Muscle of arm (tissue), 14 donors: ENCODE measurements at places on chromosomes 6 and 20. TPM values are rescaled to one million over a fixed set of nuclear protein-coding genes. Genes with fewer than 3 reads are reported as not detected.

DNA sequence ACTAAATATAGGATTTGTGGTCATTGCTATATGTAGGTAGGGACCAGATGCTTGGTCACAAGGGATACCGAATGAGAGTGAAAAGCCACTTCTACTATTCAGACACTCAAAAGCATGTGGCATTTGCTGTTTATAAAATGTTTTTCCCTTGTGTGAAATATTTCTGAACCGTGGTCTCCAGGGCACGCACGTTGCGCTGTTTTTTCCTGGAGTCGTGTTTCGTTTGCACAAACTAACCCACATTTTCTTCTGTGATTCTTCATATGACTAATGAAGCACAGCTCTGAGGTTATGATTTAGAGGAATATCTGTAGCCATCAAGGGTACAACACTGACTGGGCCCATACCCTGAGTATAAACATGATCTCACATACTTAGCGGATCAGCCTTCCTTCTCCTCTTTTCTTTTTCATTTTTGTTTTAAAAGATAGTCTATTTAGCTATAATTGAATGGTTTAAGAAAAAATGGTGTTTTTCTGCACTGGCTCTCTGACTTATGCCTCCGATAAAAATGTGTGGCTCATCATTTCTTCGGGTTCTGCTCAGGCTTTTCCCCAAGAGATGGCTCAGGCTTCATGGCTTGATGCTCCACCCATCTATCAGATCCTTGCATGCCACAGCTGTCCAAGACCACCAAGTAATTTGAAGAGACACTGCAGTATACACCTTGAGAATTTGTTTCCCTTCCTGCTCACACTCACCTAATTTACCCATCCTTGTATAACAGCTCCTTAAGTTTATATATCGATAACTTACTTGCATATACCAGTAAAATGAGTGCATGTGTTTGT, 59.9 kb upstream of the HBS1L start:
- DNase-seq, result no peak

DNA sequence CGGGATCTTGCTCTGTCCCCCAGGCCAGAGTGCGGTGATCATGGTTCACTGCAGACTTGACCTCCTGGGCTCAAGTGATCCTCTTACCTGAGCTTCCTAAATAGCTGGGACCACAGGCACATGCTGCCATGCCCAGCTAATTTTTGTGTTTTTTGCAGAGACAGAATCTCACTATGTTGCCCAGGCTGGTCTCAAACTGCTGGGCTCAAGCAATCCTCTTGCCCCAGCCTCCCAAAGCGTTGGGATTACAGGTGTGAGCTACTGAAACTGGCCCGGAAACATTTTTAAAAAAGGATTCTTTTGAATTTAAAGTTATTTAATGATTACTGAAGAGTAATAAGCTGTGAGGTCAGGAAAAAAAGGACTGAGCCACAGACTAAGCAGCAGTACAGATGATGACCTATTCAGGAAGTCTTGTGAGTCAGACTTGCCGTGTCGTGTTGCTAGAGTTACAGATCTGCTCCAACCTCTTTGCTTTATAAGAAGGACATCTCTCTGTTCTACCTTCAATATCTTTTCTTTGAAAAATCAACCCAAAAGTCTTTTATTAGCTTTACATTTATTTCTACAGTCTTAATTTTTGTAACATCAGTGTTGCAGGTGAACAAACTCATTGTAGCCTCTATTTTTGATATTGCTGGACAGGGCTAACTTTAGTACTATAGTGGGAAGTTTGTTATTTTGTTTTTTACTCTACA, 108.7 kb downstream of the NCOA3 start:
- peak; percentile 52 for DNase-seq

DNA sequence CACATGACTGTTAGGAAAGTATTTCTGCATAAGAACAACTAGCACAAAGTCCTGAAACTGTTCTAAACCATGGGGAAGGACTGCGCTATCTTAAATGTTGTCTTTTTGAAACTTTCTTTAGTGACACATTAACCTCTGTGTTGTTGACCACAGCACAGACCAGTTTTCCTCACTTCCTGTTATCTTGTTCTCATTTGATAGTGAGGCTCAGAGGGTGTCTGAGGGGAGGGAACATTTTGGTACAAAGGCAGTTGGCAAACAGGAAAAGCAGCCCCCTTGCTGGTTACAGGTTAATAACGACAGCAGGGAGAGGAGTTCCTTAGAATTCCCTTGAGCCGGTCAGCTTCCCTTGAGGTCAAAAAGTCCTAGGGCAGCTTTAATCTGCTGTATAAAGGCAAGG, 143.5 kb upstream of the BMP2 start:
- DNase-seq, result no peak

DNA sequence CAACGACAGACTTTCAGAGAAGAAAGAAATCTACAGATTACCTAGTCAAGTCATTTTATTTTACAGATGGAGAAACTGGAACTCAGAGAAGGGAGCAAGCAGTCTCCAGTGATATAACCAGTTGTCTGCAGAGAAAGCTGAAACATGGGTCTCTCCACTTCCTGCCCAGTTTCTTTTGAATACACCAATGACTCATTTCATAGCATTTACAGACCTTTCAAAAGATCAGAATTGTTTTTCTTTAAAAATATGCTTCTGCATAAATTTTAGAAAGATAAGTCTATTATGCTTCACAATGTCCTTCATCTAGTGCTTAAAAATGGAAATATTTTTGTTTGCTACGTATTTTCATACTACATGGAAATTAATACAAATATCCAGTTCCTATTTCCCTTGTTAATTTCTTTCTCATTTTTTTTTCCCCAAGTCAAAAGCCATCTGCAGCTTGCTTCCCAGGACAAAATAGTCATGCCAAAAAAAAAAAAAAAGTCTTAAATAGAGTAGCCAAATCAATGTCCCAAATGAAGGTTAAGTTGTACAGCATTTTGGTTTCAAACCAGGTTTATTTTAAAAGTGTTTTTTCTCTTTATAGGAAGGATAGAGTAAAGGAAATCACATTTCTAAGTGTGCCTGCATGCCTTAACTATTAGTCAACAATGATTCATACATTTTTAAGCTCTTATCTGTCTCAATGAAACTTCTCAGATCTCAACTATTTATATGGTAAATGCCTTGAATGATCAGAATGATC, 36.9 kb downstream of the ARHGAP18 start:
- peak; percentile 58 for DNase-seq

DNA sequence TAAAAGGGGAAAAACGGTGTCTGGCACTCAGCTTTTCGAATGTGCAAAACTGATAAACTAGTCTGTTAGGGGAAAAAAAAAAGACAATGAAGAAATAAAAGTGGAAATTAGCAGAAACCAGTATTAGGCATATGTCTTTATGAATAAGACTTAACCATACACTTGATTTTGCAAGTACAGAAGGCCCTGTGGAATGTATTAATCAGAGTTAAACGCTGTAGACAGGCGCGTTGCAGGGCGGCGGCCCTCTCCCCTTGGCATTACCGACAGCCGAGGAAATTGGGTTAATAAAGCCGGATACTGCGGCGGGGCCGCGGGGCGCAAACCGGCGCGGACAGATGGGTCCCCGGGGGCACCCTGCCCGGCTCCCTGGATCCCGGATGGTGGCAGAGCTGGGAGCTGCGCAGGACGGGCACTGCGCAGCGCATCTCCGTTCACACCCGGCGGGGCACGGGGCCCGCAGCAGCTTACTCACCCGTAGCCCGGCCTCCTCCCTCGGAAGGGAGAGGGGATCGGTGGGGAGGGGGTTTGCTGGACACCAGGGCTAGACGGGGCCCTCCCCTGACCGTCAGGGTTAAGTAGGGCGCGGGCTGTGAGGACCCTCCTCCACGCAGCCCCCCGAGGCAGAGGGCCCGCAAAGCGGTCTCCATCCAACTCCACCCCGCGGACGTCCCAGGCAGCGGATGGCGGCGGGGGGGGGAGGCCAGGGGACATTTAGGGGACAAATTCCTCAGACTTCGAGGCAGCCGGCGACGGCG, 2.0 kb downstream of the BHLHE23 start:
- DNase-seq, result no peak

DNA sequence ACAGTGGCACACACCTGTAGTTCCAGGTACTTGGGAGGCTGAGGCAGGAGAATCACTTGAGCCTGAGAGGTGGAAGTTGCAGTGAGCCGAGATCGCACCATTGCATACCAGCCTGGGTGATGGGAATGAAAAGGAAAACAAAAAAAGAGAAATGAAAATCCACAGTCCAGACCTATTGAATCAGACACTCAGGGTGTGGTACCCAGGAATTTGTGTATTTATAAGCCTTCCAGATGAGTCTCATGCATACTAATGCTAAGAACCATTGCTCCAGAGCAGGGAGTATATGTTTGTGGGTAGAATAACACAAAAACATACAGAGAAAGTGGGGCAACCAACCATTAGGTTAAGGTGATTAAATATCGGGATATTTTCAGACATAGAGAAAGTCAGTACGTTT, 36.1 kb upstream of the PLCB4 start:
- DNase-seq, result no peak

DNA sequence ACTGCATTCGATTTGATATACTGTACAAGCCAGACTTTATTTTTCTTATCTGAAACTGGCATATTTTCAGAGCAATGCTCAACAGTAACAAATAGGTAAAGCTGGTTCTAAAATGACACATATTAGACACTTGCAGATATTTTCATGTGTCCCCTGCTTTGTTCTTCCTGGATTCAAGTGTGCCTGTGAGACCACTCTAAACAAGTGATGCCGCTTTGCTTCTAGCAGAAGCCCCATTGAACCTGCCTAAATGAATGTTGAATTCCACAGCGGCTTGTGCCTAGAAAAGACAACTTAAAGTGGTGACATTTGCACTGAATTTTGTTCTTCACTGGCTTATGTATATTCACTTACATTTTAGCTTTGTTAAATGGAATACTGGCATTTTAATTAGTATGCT, 115.7 kb downstream of the AKAP7 start:
- DNase-seq, result no peak

GRCh38 chr20:3068075-3068474, 3.3 kb upstream of the OXT start:
- DNase-seq, result no peak

PROKR2 gene
- polyA plus RNA-seq, result not detected

DNA sequence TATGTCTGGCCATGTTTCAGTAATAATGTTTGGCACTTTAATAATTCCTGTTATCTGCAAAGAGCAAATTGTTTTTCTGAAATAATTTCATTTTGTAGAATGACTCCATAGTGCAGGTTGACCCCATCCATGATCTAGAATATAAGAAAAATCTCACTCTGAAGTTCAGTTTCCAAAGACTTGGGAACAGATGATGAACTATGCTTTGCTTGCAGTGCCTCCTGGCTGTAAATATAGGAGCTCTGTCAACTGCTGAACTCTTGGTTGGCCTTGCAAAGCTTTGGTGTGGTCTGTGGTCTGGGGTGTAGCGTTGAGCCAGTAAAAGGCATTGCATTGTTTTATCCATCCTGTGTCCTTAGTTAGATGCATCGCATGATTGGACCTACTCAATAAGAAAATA, 104.0 kb downstream of the PLCB4 start:
- DNase-seq, result peak; percentile 19

DNA sequence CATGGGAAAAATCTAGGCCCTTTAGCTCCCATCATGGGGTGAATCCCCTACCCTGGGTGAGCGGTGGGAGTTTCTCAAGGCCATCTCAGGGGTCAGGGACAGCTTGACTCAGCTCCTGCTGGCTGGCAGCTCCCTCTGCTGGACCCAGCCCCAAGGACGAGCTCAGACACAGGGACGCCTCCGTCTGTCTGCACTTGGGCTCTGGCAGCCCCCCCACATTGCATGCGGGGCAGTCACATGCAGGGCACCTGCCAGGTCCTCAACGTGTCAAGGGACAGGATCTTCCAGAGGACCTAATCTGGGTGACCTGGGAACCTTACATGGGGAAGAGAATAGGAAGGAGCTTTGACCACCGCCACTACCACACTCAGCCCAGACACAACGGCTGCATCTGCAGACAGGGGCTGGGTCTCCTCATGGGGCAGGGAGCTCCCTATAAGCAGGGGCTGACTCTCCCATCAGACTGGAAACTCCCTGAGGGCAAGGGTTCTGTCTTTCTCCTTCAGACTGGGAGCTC, 173.4 kb downstream of the MRPL14 start:
- DNase-seq, result no peak

GRCh38 chr6:154908723-154909122, 86.4 kb upstream of the TIAM2 start:
- DNase-seq, result no peak

IFT52 gene
- not detected for polyA plus RNA-seq

DNA sequence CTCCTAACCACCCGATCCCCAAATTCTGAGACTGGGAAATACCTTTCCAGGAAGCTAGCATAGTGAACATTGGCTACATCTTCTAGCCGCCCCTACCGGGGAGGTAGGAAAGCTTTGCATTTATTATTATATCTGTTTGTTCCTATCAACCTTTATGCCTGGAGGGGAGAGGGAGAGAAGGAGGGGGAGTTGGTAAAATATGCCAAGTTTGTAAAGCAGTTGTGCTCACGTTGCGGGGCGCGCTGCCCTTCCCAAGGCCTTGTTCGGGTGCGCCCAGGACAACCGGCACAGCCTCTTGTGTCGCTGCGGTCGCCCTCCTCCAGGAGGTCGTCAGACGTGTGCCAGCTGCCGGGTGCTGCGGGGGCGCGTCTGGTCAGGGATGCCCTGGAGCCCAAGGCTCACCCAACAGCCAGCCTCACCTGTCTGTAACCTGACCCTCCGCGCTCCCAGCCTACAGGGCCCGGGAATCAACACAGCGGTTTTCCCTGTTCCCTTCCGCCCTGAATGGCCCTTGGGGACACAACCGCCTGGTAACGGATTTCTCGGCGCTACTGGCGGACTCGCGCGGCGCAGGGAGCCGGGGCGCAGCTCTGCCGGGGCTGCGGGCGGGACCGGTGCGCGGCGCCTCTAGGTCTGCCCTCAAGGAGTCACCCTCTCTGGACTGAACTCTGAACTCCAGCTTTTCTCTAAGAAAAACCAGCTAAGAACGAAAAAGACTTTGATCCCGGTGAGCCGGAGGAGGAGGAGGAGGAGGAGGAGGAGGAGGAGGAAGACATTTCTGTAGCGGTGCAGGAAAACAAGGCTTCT, 1.1 kb upstream of the OVOL2 start:
- no peak for DNase-seq

SCRT2 gene
- not detected for polyA plus RNA-seq

DNA sequence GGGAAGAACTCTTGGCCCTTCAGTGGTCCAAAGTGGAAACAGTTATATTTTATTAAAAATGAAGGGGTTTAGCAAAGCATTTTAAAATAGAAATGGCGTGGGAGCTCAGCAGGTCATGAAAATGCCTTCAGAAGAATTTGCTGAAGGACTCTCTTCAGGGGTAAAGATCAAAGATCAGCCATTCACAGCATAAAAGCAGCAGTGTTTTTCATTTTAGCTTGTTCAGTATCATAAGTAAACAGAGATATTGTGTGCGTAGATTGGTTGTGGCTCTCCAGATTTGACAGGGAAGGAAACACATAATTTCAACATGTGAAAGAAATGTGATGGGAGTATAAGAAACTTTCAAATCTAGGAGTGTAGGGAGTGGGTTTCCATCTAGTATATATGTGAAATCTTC, 519.2 kb upstream of the MAP3K7 start:
- no peak for DNase-seq

- no peak for DNase-seq
These were observed 13.4 kb upstream of the TREML4 start for GRCh38 chr6:41214559-41215238.

DNA sequence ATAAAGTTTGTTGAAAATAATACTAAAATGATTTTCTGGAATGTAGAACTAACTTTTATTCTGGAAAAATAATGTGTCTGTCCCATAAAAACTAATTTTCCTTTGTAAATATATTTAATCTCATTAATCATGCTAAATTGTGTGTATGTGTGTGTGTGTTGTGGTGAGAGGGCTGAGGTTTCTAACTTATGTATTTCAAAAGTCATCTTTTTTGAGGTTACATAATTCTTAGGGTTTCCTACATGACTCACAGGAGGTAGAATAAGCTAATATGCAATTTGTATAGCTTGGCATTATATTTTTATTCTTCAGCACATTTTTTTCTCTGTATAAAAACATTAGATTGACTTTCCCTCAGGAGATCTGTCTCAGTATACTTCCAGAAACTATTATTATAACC, 64.1 kb upstream of the CLVS2 start:
- no peak for DNase-seq

TINAG gene
- not detected for polyA plus RNA-seq
